ENCODE measurements at places on chromosomes 4 and X. TPM values are rescaled to one million over a fixed set of nuclear protein-coding genes. Genes with fewer than 3 reads are reported as not detected.

The DOK7 gene
- 0.20 TPM for total RNA-seq

The CT45A3 gene
- total RNA-seq: not detected

The GAR1 gene
- 2.4 TPM for total RNA-seq

The DMRTC1B gene
- total RNA-seq: not detected

The BCOR gene
- 25.9 TPM for total RNA-seq

The CXCL9 gene
- not detected for total RNA-seq

The SOX3 gene
- not detected for total RNA-seq

The TMEM255A gene
- total RNA-seq: 0.07 TPM

The SPATA18 gene
- total RNA-seq: 32.6 TPM

The CCDC149 gene
- 12.6 TPM for total RNA-seq

The RASGEF1B gene
- 1.1 TPM for total RNA-seq

The SSX5 gene
- total RNA-seq: not detected

The NKX6-1 gene
- 0.13 TPM for total RNA-seq

The AKAP17A gene
- total RNA-seq: 22.8 TPM

The KLB gene
- total RNA-seq: 0.07 TPM

The GLUD2 gene
- total RNA-seq: 1.7 TPM

The USP51 gene
- total RNA-seq: 2.3 TPM

The CCNI gene
- 228 TPM for total RNA-seq

The RAB41 gene
- total RNA-seq: not detected

The FUNDC2 gene
- 59.2 TPM for total RNA-seq

The BST1 gene
- total RNA-seq: 55.3 TPM

The PPP4R3C gene
- total RNA-seq: not detected

The NUDT6 gene
- total RNA-seq: 3.2 TPM

The TBC1D8B gene
- total RNA-seq: 32.2 TPM

The GPR143 gene
- total RNA-seq: not detected

Measured in smooth muscle cell of the pulmonary artery (primary cell).